ENCODE measurements at places on chromosomes 5 and 9. TPM values are rescaled to one million over a fixed set of nuclear protein-coding genes. Genes with fewer than 3 reads are reported as not detected.

LOX gene
- total RNA-seq: 10.9 TPM

MAP1B gene
- 38.1 TPM for total RNA-seq

DNA sequence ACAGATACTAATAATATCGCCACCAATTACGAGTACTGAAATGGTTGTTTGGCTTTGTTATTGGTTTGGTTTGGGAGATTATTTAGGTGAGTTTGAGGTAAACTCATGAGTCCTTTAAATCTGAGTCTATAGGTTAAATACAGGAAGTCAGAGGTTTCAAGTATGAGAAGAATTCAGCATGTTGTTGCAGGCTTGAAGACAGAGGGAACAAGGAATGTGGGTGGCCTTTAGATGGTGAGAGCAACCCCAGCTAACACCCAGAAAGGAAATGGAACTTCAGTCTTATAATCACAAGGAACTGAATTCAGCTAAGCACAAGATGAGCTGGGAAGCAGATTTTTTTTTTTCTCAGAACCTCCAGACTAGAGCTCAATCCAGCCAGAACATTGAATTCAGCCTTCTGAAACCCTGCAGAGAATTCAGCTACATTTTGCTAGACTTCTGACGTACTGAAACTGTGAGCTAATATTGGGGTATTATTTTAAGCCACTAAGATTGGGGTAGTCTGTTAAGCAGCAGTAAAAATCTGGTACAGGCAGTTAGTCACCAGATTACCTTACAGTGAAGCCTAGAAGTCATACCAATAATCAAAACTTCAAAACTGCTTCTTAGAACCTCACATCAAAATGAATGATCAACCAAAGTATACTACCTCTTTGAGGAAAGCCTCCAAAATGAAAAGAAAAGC, 216.0 kb upstream of the PUM3 start:
- DNase-seq: no peak

DNA sequence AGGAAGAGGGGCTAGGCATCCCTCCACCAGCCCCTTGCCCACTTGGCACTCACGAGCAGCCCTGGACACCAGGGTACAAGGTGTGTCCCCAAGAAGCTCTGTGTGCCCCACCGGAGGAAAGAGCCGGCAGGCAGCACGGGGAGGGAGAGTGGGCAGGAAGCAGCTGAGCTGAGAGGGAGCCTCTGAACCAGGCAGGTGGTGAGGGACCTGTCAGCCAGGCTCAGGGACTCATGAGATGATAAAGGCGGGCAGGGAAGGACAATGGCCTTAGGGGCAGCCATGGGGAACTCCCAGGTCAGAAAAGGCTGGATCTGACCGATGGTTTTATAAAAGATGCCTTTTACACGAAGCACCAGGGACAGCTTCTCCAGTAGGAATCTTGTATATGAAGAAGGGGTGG, 112.0 kb downstream of the VAV2 start:
- no peak for DNase-seq

GRCh38 chr9:20478786-20479185, 143.5 kb downstream of the MLLT3 start:
- DNase-seq: no peak

DNA sequence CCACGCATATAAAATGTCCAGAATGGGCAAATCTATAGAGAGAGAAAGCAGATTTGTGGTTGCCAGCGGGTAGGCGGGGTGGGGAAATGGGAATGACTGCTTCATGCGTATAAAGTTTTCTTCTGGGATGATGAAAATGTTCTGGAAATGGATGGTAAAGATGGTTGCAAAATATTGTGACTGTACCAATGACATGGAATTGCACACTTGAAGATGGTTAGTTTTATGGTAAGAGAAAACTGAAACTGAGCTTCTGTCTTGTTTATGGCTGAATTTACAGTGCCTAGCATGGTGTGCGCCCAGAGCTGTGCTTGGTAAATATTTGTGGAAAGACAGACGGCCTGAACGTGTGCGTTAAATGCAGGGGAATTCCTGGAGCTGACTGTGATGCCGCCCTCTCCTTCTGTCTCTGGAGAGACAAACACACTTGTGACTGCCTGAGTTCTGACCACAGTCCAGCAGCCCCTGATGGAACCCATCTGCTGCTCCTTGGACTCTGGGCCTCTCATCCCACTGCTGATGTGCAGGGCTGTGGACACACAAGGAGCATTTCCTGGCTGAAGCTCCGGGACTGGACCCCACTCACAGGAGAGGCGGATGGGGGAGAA, 8.6 kb upstream of the PTGES start:
- DNase-seq: peak; percentile 66

Data from suprapubic skin (tissue), 4 donors.